ENCODE measurements at places on chromosomes 5 and 9.

- no peak for DNase-seq
Observed at GRCh38 chr5:156531199-156531598, 204.2 kb downstream of the SGCD start.

DNA sequence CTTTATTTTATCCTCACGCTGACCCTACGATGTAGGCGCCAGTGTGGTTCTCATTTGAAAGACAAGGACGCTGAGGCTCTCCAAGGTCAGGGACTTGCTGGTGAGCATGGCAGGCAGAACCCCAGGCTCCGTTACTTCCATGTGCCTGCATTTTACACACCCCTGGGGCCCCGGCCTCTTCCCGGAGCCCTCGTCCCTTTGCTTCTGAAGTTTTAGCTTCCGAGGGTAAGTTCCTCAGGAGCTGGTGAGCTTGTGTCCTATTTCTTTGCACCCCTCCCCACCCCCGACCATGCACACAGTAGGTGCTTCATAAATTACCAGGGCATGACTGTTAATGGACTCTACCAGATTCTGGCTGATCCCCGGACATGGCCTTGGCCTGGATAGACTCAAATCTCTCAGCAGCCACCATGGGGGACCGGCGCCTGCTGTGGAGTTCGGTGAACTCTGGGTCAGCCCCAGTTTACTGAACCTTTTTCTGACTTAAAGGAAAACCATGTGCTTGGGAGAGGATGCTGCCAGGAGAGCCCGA, 59.3 kb upstream of the RNU6ATAC start:
- DNase-seq = no peak

DNA sequence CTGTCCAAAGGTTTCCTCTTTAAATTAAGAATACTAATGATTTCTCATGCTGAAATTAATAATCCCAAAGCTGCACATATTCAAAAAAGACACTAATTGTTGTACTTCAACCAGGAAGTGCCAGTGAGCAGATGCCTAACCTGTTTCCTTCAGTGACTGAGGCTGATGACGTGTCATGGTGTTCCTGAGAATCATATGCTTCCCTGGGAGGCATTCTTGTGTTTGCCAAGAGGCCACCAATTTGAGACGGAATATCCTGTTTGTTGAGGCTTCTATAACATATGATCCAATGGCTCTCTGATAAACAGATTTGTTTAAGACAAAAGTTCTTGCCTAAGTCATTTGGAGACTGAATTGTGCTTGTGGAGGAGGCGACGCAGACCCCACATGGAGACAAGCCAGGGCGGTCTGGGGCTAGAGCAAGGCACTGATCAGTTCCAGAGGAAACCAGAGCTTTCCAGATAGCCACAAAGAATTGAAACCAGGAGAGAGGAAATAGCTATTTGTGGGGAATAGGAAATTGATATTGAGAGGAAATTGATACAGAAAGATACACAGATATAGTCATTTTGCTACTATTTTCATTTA, 66.4 kb upstream of the ZNF608 start:
- DNase-seq = no peak

DNA sequence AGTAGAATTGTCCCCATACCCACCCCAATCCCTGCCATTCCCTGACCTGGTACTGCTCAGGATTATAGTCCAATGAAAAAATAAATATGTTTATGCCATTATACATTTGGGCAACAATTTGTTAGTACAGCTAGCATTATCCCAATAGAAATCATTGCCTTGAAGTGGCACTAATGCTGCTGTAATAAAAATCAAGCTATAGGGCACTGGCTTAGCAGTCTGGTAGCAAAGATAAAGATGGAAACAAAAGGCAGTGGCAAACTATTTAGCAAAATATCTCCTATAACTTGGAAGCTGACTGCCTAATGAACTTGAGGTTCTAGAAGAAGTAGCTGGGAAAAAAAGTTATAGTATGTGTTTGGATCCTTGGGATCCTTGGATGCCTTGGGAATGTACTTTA, 2.2 kb upstream of the TOPORS start:
- DNase-seq = no peak

- DNase-seq = no peak
Observed at GRCh38 chr9:12882430-12882829, 107.6 kb downstream of the LURAP1L start.

DNA sequence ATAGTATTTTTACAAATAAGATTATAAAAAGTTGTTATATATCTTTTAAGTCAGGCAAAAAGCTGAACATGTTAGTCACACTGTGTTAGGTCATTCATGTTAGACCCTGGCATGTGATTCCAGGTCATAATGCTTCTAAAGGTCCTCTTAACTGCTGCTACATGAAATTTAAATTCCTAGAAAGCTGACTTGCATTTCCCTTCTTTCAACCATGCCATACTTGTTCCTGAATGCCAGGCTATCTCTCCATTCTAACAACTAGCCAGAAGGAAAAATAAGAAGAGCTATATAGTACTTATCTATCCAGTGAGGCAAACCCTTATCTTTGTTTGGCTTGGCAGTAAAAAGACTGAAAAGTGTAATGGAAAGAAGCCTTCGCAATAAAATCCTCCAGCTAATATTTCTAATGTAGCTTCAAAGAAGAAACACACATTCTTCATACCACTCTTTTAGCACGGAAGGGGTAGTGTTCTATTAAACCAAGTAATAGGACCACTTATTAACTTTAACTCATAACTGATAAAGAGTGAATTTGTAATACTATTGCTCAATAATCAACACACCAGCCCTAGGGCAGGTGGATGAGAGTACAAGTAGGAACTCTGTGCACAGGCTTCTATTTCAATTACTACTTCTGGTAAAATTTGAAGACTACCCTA, 310.2 kb downstream of the PDE4D start:
- no peak for DNase-seq

DNA sequence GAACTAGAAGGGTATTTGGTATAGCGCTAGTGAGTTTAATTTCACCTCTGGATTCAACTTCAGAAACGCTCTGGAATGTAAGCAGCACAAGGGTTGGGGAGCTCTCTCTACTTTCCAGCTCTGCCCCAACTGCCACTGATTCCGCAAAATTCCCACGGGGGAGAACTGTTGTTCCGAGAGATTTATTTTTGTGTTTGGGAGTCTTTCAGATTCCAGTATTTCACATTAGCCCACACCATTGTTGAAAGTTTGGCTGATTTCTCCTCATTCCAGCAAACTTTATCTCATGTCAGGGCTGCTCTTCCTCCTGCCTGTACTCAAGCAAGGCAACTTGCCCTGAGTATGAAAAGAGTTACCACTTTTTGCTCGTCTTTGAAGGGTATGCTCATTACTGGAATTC, 198.5 kb upstream of the EGFLAM start:
- DNase-seq = no peak

GRCh38 chr5:91591076-91591475, 208.0 kb upstream of the ARRDC3 start:
- DNase-seq = no peak

DNA sequence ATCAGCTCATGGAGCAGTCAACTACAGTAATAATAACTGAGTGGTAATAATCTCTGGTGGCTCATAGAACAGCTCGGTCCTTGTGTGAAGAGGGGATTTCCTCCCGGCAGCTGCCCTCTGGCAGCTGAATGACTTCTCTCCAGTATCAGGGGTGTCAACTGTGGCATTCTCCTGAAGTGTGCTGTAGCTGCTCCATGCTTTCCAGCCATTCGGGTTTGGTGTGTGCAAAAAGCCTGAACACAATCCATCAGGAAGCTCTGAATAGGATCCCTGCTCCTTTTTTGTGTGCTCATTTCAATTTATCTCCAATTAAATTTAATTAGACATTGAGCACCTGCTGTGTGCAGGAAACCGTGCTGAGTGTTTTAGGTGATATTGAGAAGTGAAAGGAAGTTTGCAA, 59.8 kb upstream of the BARX1 start:
- no peak for DNase-seq

DNA sequence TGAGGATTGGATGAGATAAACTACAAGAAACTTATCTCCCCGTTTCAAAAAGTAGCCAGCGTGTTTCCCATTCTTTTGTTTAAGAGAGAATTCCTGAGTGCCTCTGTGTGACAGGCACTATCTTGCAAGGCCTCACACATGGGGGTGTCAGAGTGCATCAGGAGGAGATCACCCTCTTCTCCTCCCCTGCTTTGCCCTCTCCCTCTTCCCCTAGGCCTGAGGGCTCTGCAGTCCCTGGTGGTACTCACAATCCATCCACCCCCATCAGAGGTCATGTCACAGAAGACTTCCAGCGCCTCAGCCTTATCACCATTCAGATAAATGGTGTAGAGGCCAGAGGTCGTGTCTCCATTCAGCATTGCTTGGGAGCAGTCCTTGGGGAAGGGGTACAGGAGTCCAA, 88.0 kb downstream of the TNC start:
- DNase-seq = no peak
